ENCODE measurements at places on chromosomes 11 and 22.
A peak's percentile ranks its signal among the peaks of the same experiment; 100 is the strongest.

DNA sequence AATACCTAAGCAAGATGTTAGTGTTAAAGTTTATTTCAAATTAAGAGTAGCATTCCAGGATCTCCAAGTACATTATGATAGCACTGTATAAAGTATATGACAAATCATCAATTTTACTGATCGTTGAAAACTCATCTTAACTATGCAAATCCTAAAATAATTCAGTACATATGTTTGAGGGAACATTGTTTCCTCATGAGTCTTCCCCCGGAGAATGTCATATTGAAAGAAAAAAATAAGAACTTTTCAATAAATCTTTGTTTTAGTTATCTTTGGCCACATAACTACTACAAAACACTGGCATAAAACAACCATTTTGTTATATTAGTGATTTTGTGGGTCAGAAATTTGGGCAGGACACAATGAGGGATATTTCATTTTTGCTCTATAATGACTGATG, 135.4 kb downstream of the METTL15 start:
- peak; percentile 6 for DNase-seq

- DNase-seq: peak; percentile 96
These were observed 3.7 kb upstream of the MUC5AC start for GRCh38 chr11:1153951-1154493.

DNA sequence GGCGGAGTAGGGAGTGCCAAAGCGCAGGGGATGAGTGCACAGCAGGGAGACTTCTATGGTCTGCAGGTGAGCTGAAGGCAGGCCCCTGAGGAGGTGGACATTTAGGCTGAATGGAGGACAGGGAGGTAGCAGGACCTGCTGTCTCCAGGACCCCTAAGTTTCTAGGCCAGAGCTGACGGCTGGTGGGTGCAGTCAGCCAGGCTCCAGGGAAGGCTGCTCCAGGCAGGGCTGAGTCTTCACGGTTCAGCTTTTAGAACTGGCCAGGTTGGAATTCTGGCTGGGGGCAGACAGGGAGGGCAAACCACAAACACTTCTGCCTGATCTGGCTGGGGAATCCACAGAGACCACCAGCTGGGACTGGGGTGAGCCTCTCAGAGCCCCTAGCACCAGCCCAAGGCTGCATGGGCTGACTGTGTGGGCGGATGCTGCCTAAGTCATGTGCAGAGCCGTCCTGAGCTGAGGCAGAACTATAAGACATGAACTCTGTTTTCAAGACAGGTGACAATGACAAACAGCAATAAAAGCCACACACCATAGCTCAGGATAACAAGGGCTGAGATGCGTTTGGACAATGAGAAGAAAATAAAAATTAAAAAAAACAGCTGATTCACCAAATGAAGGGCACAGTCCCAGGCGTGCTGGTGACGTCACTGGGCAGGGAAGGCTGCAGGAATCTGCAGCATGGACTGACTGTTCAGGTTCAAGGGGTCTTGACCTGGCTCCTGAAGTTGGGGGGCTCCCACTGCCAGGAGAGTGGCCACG, 10.4 kb upstream of the MALAT1 start:
- no peak for DNase-seq

GRCh38 chr11:10868352-10868751, 10.5 kb upstream of the ZBED5 start:
- no peak for DNase-seq

GRCh38 chr11:43238341-43238740, 73.5 kb upstream of the API5 start:
- no peak for DNase-seq

DNA sequence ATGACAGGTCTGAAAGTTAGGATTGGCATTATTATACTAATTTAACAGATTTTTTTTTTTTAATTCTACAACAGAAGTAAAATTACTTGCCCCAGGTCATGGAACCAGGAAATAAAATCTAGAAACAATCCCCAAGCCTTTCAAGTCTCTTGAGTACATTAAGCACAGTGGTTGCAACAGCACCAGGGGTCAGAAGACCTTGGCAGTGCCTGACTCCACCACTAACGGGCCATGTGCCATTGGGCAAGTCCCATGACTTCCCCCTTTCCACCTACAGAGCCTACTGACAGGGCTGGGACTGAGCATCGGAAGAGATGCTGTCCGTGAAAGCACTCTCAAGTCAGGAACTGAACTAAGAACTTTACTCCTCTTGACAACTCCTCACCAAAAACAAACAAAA, 98.6 kb upstream of the AKIP1 start:
- DNase-seq: no peak

DNA sequence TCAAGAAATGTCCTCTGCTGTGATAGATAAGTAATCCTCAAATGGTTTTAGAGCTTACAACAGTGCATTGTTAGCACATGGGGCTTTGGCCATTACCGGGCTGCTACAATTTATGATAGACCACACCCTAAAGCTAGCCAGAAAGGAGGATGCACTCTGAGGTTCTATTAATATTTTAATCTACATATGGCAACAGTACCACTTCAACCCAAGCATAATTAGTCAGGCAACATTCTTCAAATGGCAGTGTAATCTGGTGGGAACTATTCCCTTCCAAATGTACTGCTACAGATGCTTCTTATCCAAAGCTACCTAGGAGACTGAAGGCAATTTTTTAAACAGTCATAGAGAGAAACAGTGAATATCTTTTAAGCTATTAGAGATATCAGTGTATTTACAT, 697.6 kb downstream of the KCNA4 start:
- peak; percentile 27 for DNase-seq

DNA sequence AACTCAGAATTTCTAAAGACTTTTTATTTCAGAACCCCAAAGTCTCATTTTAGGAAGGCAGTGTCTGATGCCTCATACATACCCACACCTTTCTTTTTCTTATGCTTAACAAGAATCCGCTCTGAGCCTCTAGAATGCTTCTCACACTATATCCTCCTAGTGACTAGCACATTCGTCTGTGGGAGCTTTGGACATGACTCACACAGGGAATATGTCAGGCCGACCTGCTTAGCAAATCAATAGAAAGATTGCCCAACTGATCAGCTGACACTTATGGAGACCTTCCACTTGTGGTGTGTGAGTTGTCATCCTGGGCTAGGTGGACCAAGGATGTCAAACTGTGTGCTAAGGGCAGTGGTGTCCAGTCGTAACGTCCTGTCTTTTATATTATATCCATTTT, 129.9 kb upstream of the TTC12 start:
- peak; percentile 88 for DNase-seq

Data from AG08395 (cell line).